ENCODE measurements at places on chromosomes 2 and 18. TPM values are rescaled to one million over a fixed set of nuclear protein-coding genes. Genes with fewer than 3 reads are reported as not detected.

GRCh38 chr2:224196810-224197209, 157.7 kb upstream of the SERPINE2 start:
- DNase-seq = no peak

DNA sequence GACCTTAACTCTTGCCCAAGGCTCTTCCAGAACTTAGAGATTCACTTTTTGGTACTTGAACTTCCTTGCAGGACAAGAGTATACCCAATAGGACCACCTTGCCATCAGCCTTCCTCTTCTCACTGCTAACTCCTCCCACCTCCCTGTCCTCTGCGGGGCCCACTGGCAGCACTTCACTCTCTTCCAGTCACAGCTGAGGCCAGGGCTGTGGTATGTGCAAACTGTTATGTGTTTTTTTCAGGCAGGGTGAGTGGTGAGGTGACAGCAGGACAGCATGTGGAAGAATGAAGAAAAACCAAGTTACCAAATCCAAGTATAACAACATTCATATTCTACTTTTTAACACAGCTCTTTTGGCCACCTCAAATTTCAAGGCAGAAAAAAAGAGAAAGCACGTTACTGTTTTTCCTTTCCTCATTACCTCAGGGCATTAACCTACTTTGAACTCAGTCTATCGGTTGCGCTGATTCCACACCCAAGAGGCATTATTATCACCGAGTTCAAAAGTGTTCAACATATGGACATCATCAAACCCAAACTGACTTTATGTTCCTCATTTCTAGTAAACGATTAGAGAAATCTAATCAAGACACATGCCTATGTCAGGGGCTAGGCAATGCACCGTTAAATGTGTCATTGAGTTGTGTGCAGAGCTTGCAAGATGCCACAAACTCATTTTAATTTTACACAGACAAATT, 605.2 kb upstream of the SYT4 start:
- no peak for DNase-seq

DNA sequence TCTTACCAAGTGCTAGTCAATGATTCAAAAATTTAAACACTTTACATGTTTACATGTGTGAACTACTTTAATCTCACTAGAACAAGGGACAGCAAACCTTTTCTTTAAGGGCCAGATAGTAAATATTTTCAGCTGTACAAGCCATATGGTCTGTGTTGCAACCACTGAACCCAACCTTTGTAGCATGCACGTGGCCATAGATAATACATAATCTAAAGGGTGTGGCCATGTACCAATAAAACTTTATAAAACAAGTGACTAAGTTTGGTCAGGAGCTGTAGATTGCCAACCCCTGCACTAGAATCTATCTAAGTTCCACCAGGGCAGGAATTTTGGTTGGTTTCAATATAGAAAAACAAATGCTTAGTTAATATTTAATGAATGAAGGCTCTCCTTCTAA, 18.4 kb upstream of the SPRED2 start:
- no peak for DNase-seq

The ERICH2 gene
- not detected for polyA plus RNA-seq

The CAPN14 gene
- polyA plus RNA-seq = 0.64 TPM

Measured in GM12878 (cell line).